ENCODE measurements at places on chromosomes 4 and X. TPM values are rescaled to one million over a fixed set of nuclear protein-coding genes. Genes with fewer than 3 reads are reported as not detected.

GRCh38 chr4:180189666-180190065 lies 2053.5 kb upstream of the TENM3 start:
- DNase-seq, result no peak

- DNase-seq, result no peak
Observed at GRCh38 chrX:39550795-39551361, 546.9 kb downstream of the BCOR start.

- DNase-seq, result no peak
Observed at GRCh38 chr4:93461541-93461940, 367.0 kb upstream of the ATOH1 start.

Gene GAK
- total RNA-seq, result 124 TPM

DNA sequence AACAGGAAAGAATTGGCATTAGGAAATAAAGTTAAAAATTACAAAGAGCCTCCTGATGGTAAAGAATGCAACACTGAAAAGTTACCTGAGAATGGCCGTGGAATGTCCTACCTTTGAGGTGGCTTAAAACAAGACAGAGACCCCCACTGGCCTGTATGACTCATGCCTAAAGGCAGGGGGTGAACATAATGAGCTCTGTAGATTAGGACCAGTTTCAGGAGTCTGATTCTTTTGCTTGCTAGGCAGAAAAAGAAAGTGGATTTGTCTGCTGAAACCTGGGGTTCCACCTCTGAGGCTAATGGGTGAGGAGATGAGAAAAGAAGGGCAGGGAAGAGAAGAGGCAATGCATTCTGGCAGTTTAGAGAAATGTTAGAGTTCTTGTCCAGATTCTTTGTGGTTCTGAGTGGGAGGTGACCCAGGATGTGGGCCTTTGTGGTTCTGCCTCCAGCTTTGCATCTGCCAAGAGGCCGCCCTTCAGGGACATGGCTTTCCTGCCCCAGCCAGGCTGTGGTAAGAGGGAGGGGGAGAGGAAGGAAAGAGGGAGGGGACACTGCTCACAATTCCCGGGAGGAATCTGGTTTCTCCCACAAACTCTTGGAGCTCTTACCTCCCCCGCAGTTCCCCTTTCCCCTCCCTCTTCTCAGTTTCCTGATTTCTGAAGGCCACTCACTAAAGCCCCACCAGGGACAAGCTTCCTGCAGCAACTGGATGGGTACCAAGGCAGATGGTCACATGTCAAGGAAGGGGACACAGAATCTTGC lies 109.6 kb downstream of the EFNB1 start:
- DNase-seq, result no peak

Gene RRH
- total RNA-seq, result not detected

DNA sequence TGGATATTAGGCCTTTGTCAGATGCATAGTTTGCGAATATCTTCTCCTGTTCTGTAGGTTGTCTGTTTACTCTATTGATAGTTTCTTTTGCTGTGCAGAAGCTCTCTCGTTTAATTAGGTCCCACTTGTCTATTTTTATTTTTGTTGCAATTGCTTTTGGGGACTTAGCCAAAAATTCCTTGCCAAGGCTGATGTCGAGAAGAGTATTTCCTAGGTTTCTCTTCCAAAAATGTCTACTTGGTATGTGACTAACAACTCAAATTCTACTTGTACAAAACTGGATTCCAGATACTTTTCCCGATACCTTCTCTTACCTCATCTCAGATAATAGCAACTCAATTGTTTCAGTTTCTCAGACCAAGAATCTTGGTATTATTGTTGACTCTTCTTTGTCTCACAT lies 142.4 kb upstream of the GLRA2 start:
- no peak for DNase-seq
